ENCODE measurements at places on chromosomes 11 and 22. TPM values are rescaled to one million over a fixed set of nuclear protein-coding genes. Genes with fewer than 3 reads are reported as not detected.

DNA sequence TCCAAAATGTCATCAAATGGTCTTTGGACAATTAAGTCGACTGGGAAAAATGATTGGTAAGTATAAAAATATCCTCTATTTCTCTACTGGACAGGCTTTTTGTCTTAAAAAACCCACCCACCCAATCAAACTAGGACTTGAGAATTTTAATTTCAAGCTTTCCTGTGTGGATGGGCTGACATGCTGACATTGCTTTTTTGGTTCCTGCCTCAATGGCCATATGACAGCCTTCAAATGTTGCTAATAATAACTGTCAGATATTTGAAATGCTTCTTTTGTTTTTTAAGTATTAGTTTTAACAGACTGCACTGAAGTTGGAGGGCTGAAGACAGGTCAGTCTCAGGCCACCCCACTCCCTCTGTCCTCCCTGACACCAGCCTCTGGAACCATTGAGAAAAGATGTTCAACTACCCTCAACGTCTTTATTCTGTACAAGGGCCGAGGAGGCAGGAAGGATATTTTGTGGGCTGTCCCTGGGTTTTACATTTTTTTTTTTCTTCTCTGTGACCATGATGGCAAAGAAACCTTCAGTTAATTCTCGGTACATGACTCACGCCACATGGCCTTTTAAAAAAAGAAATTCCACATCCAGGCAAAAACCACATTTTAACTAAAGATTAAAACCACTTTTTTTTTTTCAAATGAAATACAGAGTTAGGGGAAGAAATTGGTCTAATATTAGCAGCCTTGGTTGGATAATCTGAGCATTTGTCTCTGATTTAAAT, 130.4 kb downstream of the SLC1A2 start:
- no peak for DNase-seq

GRCh38 chr11:12472401-12473005, 95.1 kb downstream of the PARVA start:
- no peak for DNase-seq

DNA sequence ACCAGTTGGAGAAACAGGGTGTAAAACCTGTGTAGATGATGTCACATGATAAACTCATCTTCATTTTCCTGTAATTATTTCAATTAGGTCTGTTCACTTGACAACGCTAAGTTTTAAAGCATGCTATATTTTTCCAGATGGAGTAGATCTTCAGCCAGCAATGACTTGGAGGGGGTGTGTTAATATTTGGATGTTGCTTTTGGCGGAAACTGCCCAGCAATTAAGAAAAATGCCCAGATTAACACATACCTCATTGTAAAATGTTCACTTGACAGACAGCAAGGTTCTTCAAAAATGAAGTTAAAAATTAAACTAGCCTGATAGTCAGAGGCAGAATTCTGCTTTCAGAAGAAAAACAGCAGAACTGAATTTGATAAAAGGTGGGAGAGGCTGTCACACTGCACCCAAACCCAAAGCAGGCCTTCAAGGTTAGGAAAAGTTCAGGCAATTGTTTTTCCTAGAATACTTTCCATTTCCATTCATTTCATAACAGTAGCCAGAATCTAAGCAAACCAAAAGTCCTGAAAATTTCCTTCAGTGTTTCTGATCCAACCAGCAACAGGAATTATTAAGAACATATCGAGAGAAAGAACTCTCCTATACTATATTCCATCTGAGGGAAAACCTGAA, 33.0 kb downstream of the VSIG10L2 start:
- DNase-seq: no peak

- DNase-seq: no peak
Measured at GRCh38 chr11:59247531-59248227, 35.0 kb upstream of the MPEG1 start.

GRCh38 chr22:41687901-41688364, 734 bp downstream of the SNU13 start:
- no peak for DNase-seq

GRCh38 chr11:55707029-55707428, 45.0 kb downstream of the OR4C6 start:
- no peak for DNase-seq

TSKU gene
- total RNA-seq: 16.2 TPM

- DNase-seq: peak; percentile 73
Measured at GRCh38 chr11:76654298-76654851, 16.2 kb downstream of the LRRC32 start.

NAT10 gene
- total RNA-seq: 22.8 TPM

DNA sequence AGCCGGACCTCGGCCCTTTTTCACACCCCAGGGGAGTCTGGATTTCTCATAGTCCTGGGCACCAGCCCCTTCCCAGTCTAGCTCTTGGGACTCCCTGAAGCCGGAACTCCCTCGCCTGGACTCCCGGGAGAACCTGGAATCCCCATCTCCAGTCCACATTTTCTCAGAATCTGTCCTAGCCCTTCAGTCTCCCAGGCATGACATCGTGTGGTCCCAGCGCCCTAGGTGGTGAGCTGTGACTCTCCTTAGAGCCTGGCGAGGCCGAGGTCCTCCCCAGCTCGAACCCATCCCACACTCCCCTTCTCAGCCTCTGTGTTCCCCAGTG, 673 bp upstream of the DUSP18 start:
- no peak for DNase-seq

NCR3LG1 gene
- 0.73 TPM for total RNA-seq

ANGPTL5 gene
- total RNA-seq: 1.5 TPM

DNA sequence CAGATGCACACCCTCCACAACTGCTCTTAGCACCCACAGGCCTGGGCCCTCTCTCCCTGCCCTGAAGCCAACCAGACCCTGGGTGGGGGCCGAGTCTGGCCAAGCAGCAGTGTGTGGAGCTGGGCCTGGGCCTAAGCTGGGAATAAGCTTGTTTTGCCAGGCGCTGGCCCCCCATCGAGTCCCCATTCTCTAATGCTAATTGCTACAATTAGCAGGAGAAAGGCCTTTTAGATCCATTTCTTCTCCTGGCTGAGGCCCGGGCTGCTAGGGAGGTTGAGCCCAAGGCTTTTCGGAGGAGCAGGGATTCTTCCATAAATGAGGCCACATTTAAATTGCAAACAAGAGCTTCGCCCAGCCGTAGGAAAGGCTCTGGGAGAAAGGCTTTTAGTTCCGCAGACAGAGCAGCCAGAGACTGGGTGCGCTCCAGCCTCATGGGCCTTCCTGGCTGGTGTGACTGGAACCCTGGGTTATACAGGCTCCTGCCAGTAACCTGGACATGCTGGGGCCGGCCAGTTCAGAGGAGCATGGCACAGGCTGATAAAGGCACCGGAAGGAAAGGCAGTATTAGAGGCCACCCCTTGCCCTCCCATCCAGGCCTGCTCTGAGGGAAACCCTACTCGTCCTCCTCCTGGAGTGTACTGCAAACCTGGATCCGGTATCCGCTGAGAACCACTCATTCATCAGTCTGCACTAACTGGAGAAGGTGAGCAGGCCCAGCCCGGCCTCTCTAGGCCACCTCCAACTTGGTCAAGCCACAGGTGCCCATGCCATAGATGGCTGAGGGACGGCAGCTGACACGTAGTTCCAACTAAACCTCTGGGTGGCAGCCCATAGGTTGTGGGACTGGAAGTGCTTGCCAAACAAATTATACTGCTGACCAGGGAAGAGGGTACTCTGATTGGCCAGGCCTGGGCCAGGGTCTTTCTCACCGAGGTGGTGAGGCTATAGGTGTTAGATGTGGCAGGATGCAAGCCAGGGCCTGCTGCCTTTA, 6.2 kb downstream of the KCNQ1OT1 start:
- no peak for DNase-seq

GRCh38 chr22:30005213-30005857, 74.9 kb upstream of the HORMAD2 start:
- no peak for DNase-seq

DNA sequence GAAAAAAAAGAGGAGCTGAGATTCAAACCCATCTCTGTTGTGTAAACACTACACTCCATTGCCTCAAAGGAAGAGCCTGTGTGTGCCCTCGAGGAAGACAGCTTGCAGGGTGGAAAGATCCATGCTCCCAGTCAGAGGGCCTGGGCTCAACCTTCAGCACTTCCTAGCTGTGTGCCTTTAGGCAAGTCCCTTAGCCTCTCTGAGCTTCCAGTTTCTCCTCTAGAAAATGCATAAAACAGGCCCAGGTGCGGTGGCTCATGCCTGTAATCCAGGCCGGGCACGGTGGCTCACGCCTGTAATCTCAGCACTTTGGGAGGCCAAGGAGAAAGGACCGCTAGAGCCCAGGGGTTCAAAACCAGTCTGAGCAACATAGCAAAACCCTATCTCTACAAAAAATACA, 4.6 kb upstream of the ARFGAP2 start:
- DNase-seq: no peak

- DNase-seq: no peak
Measured at GRCh38 chr11:22558664-22559063, 67.0 kb downstream of the FANCF start.

DNA sequence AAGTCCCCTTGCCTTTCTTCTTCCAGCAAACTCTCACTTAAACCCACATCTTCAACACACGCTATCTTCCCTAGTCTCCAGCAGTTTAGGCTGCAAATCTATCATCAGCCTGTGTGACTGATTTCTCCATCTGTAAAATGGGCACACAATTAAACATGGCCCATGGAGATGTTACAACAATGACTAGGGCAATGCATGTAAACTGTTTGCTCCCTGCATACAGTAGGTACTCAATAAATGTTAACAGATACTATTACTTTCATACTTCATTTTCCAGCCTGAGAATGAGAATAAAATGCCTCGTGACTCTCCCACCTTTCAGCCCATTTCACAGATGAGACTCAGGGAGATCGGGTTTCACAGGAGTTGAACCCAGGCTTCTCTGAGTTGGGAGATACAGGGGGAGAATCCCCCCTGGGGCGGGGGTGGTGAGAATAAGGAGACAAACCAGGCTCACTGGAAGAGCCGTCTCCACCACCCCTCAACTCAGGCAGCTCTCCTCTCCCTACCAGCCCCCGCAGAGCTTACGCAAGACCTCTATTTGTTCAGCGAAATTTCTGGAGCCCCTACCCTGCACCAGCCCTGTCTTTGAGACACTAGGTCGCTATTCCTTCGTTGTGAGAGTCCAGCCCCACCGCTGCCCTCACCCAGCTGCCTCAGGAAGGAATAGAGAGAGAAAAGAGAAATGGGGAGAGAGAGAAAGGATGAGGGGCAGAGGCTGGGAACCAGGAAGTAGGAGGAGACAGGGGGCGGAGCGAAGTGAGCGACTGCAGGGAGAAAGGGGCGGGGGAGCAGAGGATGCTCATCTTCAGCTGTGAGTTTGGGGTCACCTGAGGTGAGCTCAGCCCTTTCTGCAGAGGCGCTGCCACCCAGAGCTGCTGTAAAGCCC, 42.1 kb upstream of the KLHL35 start:
- DNase-seq: no peak

DNA sequence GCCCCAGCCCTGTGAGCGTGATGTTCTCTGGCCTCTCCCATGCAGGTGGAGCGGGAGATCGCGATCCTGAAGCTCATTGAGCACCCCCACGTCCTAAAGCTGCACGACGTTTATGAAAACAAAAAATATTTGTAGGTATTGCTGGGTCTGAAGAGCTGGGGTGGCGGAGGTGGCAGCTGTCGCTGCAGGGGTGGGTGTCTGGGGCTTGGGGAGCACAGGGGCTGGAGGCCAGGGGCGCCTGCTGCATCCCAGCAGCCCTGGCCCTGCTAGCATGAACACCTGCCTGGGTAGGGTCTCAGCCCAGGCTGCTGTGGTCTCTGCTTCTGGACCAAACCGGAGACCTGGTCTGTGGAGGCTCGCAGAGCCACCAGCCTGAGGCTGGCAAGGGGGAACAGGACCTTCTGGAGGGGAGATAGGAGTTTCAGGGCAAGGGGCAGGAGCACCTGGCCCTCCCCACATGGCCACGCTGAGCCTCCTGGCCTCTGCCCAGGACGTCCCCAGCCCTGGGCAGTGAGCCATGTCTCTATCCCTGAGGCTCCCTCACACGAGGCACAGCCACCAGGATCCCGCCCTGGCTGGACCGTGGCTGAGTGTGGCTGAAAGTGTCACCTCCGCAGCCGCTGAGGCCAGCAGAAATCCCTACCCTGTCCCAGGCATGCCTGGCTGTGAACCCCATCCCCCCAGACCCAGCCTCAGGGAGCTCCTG, 48.2 kb downstream of the MOB2 start:
- DNase-seq: no peak

DNA sequence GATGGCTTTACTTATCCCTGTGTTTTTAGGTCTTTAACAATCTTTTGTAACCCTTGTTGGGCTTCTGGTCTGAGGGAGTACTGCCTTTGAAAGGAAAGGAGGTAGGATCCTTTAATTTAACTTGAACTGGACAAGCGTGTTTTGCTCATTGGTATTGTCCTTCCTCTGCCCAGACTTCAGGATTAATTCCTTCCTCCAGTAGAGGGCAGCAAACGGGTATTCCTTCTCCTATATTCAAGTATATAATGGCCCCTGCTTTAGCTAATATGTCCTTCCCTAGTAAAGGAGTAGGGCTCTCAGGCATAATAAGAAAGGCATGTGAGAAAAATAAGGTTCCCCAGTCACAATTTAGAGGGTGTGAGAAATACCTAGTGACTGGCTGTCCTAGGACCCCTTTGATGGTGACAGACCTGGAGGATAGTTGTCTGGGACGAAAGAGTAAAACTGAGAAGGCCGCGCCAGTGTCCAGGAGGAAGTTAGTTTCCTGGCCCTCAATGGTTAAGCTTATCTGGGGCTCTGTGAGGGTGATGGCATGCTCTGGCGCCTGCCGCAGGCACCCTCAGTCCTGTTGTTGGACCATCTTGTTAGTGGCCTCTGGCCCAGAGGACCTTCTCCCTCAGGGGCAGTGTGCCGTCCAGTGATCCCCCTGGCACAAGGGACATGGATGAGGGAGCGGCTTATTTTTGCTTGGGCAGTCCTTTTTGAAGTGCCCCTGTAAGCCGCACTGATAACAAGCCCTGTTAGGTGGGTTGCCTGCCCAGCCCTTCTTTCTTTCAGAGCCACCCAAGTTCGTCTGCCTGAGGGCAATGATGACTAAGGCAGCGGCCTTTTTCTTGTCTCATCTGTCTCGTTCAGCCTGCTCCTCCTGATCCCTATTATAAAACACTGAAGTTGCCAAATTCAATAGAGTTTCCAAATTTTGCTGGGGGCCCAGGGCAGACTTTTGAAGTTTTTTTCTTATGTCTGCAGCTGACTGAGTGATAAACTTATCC, 51.8 kb downstream of the C11orf71 start:
- DNase-seq: no peak

DNA sequence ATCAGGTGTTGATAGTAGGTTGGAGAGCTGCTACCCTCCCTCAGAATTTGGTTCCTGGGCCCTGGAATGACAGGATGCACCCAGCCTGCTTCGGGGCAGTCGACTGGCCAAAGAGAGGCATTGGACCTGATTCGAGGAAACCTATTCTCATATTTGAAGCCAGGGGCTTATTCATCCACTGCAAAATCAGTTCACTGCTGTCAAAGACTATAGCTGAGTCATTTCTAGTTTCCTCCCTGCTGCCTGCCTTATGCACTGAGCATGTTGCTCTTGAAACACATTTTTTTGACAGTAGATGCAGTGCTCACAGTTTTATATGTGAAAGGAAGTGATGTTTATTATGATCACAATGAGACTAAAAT, 565.4 kb downstream of the ETS1 start:
- DNase-seq: no peak

Measured in Right ventricle myocardium inferior (tissue), 1 donor.